GM20000 (cell line): ENCODE measurements at places on chromosomes 4 and X.

GRCh38 chrX:154805696-154806091 is 409 bp upstream of the MPP1 start:
- no peak for DNase-seq

GRCh38 chr4:71616168-71616811 is 167.6 kb downstream of the GC start:
- DNase-seq, result no peak

DNA sequence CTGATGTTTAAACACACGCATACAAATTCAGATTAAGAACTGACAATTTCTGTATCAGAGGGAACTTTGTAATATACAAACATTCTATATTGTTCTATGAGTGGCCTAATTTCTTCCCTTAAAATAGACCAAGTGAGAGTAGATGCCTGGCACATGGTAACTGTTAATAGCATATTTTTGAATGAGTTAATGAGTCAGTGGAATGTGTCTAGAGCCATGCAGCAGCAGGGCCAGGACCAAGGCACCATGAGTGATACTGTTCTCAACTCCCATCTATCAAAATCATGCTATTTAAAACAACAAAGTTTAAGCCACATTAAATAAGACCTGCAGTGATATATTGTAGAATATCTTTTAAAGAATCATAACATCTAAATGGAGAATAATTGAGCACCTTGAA is 98.3 kb downstream of the ARHGAP24 start:
- no peak for DNase-seq

- DNase-seq, result no peak
Observed at GRCh38 chr4:76307660-76308014, 1.1 kb downstream of the STBD1 start.

DNA sequence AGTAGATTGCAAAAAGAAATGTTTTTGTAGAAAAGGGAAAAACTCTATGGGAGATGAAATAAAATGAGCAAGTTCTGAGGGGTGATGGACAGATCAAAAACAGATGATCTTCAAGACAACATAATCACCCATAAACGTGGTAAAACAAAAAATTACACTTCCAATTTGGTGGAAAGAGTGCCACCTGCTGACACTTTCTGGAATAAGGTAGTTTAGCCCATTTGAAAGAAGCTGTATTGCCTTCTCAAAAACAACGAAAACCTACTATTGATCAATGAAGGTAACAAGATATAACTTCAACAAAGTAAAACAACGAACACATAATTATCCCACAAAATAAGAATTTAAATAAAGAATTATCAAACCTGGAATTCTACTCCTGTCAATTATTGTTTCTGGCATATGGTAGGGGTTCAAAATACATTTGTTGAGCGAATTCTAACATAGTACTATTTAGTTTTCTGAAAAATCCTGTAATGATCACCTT is 2.5 kb downstream of the COQ2 start:
- peak; percentile 58 for DNase-seq

- no peak for DNase-seq
Observed at GRCh38 chr4:1839282-1839681, 16.7 kb downstream of the LETM1 start.

GRCh38 chr4:118265312-118266144 is 87.3 kb downstream of the PRSS12 start:
- DNase-seq, result peak; percentile 18

DNA sequence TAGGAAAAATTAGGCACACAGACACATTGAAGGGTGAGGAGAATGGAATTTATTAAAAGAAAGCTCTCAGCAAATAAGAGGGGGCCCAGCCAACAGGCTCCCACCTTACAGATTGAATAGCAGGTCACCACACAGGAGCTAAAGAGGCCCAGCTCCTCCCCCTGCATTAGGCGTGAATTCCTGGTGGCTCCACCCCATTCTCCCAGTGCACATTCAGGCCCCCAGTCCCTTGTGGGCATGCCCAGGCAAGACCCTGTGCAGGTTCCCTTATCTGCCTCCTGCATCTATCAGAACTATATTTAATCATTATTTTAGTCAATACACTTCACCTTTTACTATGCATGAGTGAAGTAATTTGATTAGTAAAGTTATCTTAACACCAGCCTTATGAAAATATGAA is 856.3 kb upstream of the NDST4 start:
- DNase-seq, result no peak

- no peak for DNase-seq
Observed at GRCh38 chr4:87985097-87985886, 9.8 kb downstream of the SPP1 start.
